ENCODE measurements at places on chromosomes 13 and 19. TPM values are rescaled to one million over a fixed set of nuclear protein-coding genes. Genes with fewer than 3 reads are reported as not detected.
A peak's percentile ranks its signal among the peaks of the same experiment; 100 is the strongest.

The CAPS gene
- total RNA-seq, result 76.7 TPM

The DPP9 gene
- total RNA-seq, result 79.6 TPM

The NKPD1 gene
- total RNA-seq, result not detected

DNA sequence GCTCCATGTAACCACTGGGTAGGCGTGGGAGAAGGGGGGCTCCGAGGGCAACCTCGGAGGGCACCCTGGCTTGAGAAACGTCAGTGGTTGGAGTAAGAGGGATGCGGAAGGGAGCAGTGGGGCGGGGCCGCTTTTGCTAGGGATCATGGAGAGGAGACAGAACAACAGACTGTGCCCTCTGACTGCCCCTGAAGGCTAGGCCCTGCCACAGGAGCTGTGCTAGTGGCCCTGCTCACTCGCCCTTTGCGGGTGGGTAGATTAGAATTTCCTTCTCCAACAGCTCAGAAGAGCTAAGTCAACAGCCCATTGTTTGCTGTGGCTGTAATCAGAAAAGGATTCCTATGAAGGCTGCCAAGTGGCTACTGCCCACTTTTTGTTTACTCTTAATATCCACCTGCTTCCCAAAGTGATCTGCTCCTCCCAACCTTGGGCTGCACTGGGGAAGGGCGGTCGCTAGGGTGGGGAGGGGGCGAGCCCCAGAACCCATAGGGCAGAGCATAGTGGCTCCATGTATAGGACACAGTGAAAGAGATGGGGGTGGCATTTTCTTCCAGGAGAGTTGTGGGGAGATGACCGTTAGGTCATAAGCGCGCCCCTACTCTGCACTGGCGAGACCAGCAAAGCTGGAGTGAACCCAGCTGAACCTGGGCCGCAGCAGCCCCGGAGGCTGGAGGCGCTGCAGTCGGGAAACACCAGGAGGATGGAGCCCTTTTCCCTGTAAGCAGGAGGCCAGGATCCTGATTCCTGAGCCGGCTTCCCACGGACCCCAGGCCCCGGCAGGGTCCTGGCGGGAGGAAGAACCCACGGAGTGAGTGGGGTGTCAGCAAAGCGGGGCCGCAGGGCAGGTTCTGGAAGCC lies 1.9 kb upstream of the C1QTNF9 start:
- peaks cover 32% of the 10 kb centered on the region for H3K36me3 ChIP-seq
- no peaks in the 10 kb centered on the region for H3K27me3 ChIP-seq
- DNase-seq, result peak; percentile 73

DNA sequence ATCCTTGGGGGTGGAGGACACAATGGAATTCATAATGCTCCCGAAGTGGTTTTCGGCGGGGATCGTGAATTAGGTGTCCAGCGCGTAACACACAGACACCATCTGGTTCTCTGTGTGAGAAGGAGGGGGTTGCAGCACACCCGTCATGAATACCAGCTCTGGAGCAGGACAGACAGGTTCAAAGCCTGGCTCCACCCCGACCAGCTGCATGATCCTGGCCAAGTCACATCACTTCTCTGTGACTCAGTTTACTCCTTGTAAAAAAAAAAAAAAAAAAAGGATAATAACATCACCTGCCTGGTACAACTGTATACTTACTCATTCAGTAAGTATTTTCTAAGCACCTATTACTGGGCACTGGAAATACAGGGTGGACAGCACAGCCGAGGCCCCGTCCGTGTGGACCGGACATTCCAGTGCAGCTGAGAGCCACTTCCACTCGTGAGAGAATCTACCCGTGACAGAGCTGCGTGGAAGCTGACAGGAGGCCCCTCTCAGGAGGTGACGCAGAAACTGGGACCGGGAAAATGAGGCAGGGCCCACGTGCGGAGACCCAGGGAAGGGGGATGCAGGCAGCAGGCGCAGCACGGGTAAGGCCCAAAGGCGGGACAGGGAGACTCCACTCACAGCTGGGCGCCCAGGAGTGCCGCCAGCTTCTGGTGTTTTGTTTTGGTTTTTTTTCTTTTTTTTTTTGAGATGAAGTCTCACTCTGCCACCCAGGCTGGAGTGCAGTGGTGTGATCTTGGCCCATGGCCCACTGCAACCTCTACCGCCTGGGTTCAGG lies 12.0 kb downstream of the RDH13 start:
- H3K36me3 ChIP-seq, result peaks cover 91% of the 10 kb centered on the region
- no peak overlapping the region for H3K27ac ChIP-seq
- no peaks in the 10 kb centered on the region for H3K27me3 ChIP-seq
- H3K4me1 ChIP-seq, result no peaks in the 10 kb centered on the region
- no peak for DNase-seq
- H3K4me3 ChIP-seq, result no peak overlapping the region

- peak overlapping the region; percentile 61 for H3K27ac ChIP-seq
- peak overlapping the region; percentile 27 for H3K4me3 ChIP-seq
- peaks cover 22% of the 10 kb centered on the region for H3K4me1 ChIP-seq
- no peaks in the 10 kb centered on the region for H3K27me3 ChIP-seq
- peak; percentile 91 for DNase-seq
- H3K36me3 ChIP-seq, result no peaks in the 10 kb centered on the region
These were observed 31.4 kb downstream of the CERS4 start for GRCh38 chr19:8240274-8241229.

- no peak for DNase-seq
- no peaks in the 10 kb centered on the region for H3K36me3 ChIP-seq
- no peak overlapping the region for H3K27ac ChIP-seq
- peaks cover 15% of the 10 kb centered on the region for H3K4me1 ChIP-seq
These were observed 35.0 kb upstream of the PNMA8B start for GRCh38 chr19:46530636-46531035.

GRCh38 chr13:25276748-25277147 lies 10.5 kb downstream of the MTMR6 start:
- H3K4me3 ChIP-seq, result no peak overlapping the region
- no peaks in the 10 kb centered on the region for H3K27me3 ChIP-seq
- peaks cover 11% of the 10 kb centered on the region for H3K4me1 ChIP-seq

GRCh38 chr19:55058781-55059610 lies 4.0 kb downstream of the RDH13 start:
- H3K4me1 ChIP-seq, result peaks cover 11% of the 10 kb centered on the region
- H3K36me3 ChIP-seq, result peaks cover 56% of the 10 kb centered on the region
- no peak for DNase-seq
- no peak overlapping the region for H3K4me3 ChIP-seq
- no peak overlapping the region for H3K27ac ChIP-seq

DNA sequence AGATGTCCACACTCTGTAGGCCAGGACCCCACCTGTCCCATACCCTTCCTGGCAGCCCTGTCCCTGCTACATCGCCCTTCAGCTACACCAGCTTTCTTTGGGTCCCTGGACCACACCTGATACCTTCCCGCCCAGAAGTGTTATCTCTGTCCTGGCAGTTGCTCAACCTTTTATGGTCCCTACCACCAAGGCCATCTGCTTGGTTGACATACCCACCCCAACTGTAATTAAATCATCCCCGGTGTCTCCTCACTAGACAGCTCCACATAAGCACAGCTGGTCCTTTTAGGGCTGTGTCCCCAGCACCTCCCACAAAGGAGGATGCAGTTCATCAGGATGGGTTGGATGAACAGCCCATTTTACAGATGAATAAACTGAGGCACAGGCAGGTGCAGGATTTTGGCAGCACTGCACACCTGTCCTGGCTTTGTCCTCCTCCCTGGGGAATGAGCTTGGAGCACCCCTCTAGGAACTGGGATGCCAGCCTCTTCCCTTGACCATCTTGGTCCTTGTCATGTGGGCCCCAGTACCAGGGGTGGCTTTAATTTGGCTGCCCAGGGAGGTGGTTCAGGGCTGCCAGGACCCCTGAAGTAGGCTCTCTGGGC lies 12.9 kb downstream of the NACC1 start:
- peaks cover 17% of the 10 kb centered on the region for H3K4me1 ChIP-seq
- H3K27ac ChIP-seq, result no peak overlapping the region
- no peak for DNase-seq
- no peaks in the 10 kb centered on the region for H3K27me3 ChIP-seq
- H3K4me3 ChIP-seq, result no peak overlapping the region

DNA sequence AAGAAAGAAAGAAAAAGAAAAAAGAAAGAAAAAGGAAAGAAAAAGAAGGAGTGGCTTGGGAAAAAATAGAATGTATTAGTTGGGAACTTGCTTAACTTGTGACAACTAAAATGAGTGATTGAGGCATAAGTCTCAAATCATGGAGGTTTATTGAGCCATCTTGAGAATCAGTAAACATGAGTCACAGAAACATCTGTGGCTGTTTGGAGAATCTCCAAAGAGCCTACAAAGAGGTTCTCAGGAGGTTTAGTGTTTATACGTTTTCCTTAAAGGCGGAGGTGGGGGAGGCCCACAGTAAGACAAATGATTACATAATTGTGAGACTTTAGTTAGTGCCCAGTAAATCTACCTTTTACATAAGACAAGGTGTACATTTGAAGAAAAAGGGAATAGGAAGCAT lies 38.6 kb downstream of the WDR87 start:
- no peak overlapping the region for H3K27ac ChIP-seq
- H3K27me3 ChIP-seq, result no peaks in the 10 kb centered on the region
- no peaks in the 10 kb centered on the region for H3K4me1 ChIP-seq
- no peaks in the 10 kb centered on the region for H3K36me3 ChIP-seq
- no peak for DNase-seq

DNA sequence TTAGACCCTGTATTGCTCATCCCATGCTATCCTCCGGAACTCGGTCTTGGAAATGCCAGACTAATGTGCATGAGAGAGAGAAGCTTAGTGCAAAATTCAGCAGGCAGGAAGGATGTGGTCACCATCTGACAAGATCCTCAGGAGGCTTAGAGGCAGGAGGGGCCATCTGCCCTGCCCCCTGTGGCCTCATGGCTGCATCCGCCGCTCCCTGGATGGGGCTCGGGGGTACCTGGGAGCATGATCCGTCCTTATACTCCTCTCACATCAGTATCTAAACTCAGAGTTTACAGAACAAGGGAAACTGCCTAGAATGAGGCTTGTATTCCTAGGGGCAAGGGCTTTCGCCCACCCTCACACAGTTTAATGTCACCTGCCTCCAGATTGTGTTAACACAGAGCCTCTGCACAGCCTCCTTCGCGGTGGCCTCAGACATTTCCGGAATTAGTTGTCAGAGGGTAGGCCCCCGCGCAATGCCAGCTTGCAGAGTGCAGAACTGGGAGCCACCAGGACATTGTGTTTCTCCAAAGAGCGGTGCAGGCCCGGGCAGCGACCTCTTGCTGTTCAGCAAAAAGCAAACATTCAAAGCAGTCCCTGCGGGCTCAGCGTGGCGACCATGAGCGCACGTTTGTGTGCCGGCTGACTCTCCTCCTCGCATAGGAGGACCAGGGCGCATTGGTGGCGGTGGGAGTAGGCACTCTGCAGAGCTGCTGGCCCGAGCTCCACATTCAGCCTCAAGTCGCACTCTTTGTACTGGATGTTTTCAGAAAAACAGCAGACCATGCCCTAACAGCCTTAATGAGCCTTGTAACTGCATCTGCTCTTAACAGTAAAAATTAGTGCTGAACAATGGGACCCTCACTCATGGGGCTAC lies 39.1 kb downstream of the GPR12 start:
- H3K4me1 ChIP-seq, result no peaks in the 10 kb centered on the region
- no peak for DNase-seq
- peaks cover 11% of the 10 kb centered on the region for H3K27me3 ChIP-seq

DNA sequence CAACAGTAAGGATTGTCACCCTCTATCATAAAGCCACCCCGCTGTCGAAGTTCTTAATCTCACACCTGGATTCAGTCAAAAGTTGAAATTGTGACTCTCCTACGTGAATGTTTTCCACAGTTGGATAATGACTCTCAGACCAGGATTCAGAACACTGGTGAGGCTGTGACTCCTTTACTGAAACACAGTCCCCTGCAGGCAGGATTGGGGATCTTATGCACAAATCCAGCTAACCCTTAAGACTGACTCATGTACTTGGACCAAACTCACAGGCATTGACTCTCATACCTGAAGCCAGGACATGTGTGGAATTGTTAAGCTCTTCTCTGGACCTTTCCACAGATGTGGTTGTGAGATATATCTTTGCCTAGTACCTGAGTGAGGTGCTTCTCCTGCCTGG lies 46.8 kb downstream of the ZNF85 start:
- no peaks in the 10 kb centered on the region for H3K4me1 ChIP-seq
- no peak overlapping the region for H3K27ac ChIP-seq
- no peak overlapping the region for H3K4me3 ChIP-seq
- H3K36me3 ChIP-seq, result no peaks in the 10 kb centered on the region

- peaks cover 20% of the 10 kb centered on the region for H3K27me3 ChIP-seq
- H3K4me3 ChIP-seq, result no peak overlapping the region
- DNase-seq, result no peak
- no peaks in the 10 kb centered on the region for H3K4me1 ChIP-seq
- H3K27ac ChIP-seq, result no peak overlapping the region
These were observed 16.4 kb upstream of the ZNF492 start for GRCh38 chr19:22617614-22618320.

- H3K27ac ChIP-seq, result peak overlapping the region; percentile 12
- H3K36me3 ChIP-seq, result peaks cover 59% of the 10 kb centered on the region
- no peaks in the 10 kb centered on the region for H3K27me3 ChIP-seq
- peaks cover 71% of the 10 kb centered on the region for H3K4me1 ChIP-seq
- H3K4me3 ChIP-seq, result no peak overlapping the region
These were observed 5.6 kb downstream of the PPP1R15A start for GRCh38 chr19:48877855-48878195.

DNA sequence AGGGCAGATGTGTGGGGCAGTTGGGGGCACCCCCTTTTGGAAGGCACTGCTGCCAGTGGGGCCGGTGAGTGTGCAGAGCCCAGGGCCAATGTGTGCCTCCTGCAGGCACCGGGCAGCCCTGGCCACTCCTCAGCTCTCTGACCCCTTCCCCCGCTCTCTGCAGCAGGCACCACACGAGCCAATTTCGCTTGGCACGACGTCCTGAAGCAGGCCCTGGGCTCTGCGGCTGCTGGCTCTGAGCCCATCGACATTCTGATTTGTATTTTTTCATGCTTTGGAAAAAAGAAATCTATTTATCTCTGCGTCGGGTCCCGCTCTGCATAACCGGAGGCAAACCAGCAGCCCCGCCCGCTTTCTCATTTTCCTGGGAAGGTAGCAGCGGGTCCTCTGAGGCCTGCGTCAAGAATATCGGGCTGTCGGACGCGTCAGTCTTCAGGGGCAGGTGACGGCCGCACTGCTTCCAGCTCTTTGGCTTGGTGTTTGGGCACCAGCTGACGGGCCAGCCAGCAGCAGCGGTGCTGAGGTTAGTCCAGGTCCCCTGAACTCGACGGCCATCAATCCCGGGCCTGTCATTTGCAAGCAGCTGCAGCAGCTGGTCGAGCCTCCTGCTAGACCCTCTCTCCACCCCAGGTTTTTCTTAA lies 134.3 kb downstream of the KDM4B start:
- H3K27me3 ChIP-seq, result no peaks in the 10 kb centered on the region
- no peak overlapping the region for H3K27ac ChIP-seq
- H3K36me3 ChIP-seq, result peaks cover 21% of the 10 kb centered on the region
- no peak for DNase-seq

DNA sequence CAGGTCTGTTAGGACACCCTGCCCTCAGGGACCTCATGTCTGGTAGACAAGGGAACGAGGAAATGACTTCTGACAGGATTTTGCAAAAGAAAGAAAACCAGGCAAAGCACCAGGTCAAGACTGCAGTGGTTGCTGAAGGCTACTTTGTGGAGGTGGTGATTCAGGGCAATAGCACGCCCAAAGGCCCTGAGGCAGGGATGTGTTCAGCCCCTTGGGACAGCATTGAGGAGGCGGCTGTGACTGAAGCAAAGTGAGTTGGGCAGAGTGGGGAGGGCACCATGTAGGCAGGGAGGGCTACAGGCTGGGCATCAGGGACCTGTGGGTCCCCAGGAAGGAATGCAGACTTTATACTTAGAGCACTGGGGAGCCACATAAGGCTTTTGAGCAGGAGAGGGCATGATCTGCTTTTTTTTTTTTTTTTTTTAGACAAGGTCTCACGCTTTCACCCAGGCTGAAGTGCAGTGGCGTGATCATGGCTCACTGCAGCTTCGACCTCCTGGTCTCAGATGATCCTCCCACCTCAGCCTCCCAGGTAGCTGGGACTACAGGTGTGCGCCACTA lies 10.8 kb upstream of the HOMER3 start:
- H3K36me3 ChIP-seq, result no peaks in the 10 kb centered on the region
- no peaks in the 10 kb centered on the region for H3K27me3 ChIP-seq
- DNase-seq, result no peak
- no peak overlapping the region for H3K27ac ChIP-seq

All from lower lobe of right lung (tissue), 2 donors.